AG10803 (cell line): ENCODE measurements at places on chromosomes 7 and 10.
A peak's percentile ranks its signal among the peaks of the same experiment; 100 is the strongest.

DNA sequence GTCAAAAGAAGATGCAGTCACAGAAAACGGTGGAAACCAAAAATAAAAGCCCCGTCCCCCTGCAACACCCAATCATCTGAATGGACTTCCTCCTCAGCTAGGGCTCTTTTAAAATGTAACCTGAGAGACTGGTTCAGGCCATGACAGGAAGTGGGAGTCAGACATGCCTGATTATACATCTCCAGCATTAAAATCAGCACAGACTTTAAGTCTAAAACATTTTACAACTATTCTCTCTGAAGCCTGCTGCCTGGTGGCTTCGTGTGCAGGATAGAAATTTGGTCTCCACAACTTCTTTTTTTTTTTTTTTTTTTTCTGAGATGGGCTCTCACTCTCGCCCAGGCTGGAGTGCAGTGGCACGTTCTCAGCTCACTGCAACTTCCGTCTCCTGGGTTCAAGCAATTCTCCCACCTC lies 30.3 kb downstream of the HACD1 start:
- DNase-seq, result peak; percentile 5

GRCh38 chr7:119197172-119197876 lies 972.8 kb downstream of the ANKRD7 start:
- DNase-seq, result no peak

GRCh38 chr10:124302951-124303505 lies 115.7 kb downstream of the OAT start:
- DNase-seq, result no peak

DNA sequence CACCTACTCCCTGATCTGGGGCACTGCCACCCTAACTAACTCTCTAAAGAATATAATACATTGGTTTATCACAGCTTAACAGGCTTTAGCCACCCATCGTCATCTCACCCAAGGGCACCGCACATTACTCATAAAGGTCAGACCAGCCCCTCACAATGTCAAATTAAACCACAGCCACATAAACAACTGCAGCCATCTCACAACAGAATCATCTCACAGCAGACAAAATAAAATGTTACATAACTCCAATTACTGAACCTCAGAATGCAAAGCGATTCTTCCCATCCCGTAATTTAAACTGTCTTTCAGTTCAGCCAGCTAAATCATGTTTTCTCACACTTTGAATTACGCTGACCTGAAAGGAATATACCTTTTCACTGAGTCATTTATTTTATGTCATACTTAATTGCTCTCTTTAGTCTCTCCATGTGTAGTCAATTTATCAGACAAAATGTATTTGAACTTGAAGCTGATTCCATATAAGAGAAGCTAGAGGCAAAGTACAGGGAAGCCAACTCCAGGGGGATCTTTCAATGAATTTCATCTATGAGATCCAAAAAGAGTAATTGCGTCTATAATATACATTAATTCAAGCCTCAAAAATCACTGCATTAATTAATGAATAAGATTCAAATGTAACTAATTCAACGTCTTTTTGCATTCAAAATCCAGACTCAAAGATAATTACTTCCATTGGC lies 96.9 kb upstream of the NEBL start:
- DNase-seq, result peak; percentile 3
